ENCODE measurements at places on chromosomes 7 and 10. TPM values are rescaled to one million over a fixed set of nuclear protein-coding genes. Genes with fewer than 3 reads are reported as not detected.

Gene HOXA9
- not detected for total RNA-seq

Gene TMEM254
- total RNA-seq = 19.4 TPM

Gene RAPGEF5
- 0.21 TPM for total RNA-seq

Gene WIPF3
- total RNA-seq = not detected

Gene STOX1
- total RNA-seq = 1.3 TPM

Gene FRAT1
- 3.6 TPM for total RNA-seq

Gene PGAM1
- 234 TPM for total RNA-seq

Gene DNAH11
- total RNA-seq = not detected

Gene CCL24
- not detected for total RNA-seq

Gene EPDR1
- total RNA-seq = 16.6 TPM

- DNase-seq = peak; percentile 42
Observed at GRCh38 chr10:31599626-31600504, 280.8 kb downstream of the ZEB1 start.

- DNase-seq = no peak
Observed at GRCh38 chr7:46812101-46812675, 769.7 kb downstream of the TNS3 start.

DNA sequence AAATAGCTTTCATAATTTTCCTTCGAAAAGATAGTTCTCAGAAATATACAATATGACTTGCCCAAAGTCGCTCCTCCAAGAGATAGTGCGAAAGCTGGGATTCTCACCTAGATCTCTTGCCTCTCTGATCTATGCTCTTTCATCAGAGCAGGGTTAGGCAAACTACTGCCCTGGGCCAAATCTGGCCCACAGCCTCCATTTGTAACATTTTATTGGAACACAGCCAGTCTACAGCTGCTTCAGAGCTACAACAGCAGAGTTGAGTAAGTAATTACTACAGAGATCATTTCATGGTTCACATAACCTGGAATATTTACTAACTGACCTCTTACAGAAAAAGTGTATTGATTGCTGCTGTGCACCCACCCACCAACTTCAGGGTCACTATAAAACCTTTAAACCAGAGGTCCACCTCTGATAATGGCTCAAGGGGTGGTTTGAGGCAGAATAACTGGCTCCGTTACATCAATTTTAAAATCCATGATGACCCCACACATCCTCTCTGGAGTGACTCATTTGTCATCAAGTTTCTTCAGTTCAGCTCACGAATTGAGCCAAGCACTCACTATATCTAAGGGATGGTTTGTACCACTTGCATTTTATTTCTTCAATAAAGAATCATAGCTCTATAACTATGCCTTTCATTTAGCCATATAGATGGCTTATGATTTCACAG is 1019.0 kb downstream of the XPNPEP1 start:
- no peak for DNase-seq

GRCh38 chr7:31692451-31692850 is 5.4 kb downstream of the PPP1R17 start:
- DNase-seq = no peak

DNA sequence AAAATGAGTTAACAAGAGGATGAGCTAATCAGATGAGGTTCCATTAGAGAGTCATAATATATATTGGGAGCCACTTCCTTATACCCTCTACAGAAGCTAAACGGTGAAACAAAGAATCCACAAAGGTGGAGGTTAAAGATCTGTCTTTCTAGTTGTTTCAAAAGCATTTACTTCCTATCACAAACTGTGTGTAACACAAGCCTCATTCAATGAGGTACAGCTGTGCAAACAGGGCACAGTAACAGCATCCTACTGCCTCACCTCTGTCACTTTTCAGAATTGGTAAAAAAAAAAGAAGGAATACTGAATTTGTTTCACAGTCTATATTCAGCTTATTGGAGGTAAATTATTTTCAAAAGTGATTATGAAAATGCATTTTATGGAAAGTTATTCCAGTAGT is 128.7 kb downstream of the AGMO start:
- no peak for DNase-seq

GRCh38 chr7:11185179-11185815 is 211.6 kb downstream of the PHF14 start:
- no peak for DNase-seq

- DNase-seq = no peak
Observed at GRCh38 chr10:4984223-4984622, 19.4 kb downstream of the AKR1C2 start.

- DNase-seq = no peak
Observed at GRCh38 chr7:142796001-142796500, 25.3 kb downstream of the PRSS2 start.

DNA sequence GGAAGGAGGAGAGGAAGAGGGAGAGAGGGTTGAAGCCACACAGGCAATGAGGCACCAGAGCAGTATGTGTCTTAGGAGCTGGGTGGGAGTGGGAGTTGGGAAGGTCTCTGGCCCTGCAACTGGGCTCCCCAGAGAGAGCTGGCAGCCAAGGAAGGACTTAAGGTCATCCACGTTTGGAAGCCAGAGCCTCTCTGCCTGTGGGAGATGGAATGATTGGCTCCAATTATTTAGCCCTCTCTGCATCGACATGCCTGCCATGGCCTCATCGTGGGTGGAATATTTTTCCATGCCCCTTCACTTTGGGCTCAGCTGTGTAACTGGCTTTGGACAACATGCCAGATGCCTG is 478.5 kb downstream of the RPS24 start:
- peak; percentile 34 for DNase-seq

DNA sequence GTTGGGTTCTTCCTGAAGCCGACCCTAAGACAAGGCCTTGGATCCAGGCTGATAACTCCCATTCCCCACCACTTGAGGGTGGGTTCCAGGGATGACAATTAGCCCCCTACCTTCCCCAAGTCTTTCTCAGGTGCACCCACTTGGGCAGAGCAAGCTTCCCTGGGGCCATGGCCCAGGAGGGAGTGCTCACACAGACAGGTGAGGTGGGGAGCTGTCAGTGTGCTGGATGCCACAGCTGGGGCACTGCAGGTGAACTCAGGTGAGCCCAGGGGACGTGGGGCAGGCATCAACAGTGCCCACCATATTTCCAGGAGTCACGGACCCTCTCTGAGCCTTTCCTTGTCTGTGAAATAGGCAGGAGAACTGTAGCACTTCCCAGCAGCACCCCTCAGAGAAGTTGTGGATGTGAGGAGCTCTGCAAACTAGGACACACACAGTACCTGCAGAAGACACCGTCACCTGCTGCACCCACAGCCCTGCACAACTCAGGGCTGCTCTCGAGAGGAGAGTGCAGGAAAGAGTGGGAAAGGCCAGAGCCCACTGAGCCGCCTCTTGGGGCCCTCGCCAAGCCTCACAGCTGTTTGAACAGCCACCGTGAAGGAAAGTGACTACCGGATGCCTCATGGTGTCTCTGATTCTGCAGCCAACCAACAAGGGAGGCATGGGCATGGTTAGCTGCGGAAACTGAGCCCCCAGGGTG is 17.9 kb downstream of the SH3PXD2A start:
- DNase-seq = no peak

DNA sequence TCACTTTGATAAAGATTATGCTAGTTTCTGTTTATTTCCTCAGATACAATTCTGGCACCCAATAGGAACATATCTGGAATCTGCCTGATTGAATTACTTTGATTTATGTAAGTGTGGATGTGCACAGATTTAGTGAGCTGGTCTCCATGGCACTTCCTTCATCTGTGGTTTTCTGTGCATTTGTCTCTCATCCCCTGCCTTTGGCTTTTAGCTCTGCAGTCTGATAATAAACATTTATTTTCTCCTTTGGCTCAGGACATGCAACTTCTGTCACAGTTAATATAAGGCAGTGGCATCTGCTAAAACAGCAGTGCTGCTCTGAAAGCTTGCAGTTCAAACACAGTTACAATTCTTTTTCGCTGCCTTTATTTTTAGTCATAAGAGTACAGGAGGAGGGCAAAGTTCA is 273.7 kb upstream of the CHRM2 start:
- DNase-seq = no peak

DNA sequence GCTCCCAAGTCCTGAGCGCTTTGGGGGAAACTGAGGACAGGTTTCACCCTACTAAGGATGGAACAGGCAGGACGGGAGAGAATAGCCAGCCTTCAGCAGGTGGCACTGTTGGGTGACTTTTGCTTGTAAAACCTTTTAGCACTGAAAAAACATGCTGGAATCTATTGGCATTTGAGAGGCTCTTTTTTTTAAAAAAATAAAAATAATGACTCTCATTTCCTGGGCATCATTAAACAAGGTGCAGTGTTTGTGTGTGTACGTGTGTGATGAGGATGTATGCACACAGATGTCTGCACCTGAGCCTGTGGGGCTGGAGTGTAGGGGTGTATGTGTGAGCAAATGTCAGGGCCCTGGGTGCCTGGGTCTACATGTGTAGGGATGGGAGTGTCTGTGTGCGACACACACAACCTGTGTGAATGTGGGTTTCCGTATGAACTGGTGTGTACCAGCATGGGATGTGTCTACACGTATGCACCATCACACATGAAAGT is 177.9 kb downstream of the RPS24 start:
- DNase-seq = no peak

GRCh38 chr10:124064676-124065075 is 28.7 kb downstream of the CHST15 start:
- no peak for DNase-seq

DNA sequence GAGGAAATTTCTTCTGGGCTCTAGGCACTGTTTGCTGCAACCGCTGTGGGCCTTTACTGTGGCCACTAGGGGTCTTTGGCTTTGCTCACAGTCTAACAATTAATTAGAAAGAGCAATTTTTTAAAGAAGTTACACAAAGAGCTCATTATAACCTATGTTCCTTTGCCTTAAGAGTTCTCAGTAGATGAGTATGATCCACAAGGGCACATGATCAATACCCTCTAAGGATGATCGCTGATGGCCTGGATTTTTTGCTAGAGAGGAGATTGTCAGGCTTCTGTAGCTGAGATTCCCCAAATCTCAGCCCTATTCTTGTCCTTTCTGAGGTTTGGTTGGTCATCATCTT is 80.8 kb upstream of the RHOBTB1 start:
- DNase-seq = no peak

DNA sequence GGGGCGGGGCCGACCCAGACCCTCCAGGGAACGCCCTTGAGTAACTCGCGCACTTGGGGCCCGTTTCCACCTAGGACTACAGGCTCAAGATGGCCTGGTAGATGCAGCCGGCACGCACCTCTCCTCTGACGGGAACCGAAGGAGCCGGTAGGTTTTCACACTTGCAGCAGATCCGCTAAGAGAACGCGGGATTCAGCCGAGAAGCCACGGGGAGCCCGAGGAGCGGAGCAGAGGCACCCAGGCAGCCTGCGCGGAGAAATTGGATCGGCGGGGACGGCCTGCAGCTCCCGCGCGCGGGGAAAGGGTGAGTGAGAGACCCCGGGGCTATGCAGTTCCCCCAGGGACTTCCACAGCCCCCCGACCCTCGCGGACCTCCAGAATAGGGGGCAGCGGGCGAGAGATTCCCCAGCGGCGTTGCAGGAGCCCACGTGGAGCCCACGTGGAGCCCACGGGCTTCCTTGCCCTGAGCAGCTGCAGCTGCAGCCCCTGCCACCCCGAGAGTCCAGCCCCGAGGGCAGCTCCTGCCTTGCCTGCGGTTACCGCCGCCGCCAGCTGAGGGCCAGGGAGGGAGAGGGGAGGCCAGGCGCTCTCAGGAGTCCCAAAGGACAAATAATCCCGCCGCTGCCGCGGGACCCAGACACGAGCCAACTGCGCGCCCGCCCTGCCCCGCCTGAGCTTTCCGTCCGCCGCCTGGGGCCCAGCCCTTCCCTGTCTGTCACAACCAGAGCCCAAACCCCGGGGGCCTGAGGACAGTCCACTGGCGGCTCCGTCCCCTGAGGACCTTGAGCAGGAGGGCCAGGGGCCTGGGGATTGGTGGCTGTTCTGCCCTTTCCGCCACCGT is 13.1 kb downstream of the IFT22 start:
- DNase-seq = no peak

- no peak for DNase-seq
Observed at GRCh38 chr7:152556013-152556755, 119.8 kb downstream of the XRCC2 start.

Measured in osteocyte (in vitro differentiated cells).